ENCODE measurements at places on chromosomes 6 and 20.

DNA sequence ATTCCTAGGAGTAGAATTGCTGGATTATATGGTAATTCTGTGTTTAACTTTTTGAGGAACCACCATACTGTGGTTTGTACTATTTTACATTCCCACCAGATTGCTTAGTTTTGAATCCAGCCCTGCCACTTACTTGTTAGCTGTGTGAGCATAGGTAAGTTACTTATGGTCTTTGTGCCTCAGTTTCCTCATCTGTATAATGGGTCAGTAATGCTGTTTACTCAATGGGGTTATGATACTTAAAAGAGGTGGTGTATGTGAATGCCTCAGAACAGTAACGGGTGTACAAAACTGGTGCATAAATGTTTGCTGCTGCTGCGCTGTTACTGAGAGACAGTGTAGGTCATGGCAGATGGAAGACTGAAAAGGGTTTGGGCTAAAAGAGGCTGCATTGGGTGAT lies 239.3 kb downstream of the NRN1 start:
- DNase-seq = no peak

- no peak for DNase-seq
These were observed 14.0 kb upstream of the CST9L start for GRCh38 chr20:23582293-23582692.

DNA sequence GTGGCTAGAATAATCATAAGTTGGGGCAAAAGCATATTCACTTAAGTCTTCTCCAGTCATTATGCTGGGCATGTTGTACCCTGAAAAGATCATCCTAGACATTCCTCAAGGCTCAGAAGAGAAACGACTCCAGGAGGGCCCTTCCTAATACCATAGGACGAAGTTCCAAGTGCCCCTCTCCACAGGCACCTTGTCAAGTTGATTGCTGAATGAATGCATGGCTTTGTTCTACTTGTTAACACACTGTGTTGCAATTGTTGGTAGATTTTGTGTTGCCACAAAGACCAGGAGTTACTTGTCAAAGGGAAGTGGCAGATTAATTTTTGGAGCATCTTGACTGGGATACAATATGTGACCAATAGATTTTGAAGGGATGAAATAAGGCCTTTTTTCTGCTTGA lies 194.3 kb upstream of the SMLR1 start:
- DNase-seq = no peak

DNA sequence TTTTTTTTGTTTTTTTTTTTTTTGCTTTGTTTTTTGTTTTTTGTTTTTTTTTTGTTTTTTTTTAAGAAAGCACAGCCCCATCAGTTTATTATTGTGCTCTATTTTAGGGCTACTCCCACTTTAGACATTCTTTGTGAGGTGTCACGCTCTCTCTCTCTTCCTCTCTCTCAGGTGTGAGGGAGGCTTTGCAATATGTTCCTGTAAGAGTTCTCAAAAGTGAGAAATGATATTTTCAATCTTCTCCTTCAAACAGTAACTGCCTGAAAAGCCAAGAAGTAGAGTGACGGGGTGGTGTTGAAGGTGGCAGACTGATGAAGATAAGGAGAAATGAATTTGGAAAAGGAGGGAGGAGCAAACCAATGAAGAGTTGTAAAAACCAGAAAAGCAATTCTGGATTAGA lies 28.3 kb upstream of the HDAC2 start:
- DNase-seq = no peak

GRCh38 chr6:146587459-146587858 lies 11.3 kb upstream of the ADGB start:
- no peak for DNase-seq

- DNase-seq = no peak
These were observed 497.5 kb downstream of the MAFB start for GRCh38 chr20:40191573-40191972.

GRCh38 chr6:31246051-31246521 lies 25.8 kb downstream of the HLA-C start:
- DNase-seq = peak; percentile 53

DNA sequence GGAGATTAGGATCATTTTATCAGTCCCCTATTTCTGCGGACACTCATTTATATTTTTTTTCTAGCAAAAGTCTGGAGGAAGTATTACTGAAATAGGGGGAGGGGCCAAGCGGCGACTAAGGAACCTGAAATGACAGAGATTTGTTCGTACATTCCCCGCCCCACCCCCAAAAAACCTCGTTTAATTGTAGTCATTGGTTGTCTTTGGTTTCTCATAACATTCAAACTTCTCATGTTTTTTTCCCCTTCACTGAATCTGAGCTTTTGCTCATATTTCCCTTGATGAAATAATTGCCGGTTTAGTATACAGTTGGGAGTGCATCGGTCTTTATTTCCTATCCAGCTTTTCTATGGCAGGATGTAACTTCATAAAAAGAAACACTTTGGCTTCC lies 768 bp upstream of the FYN start:
- peak; percentile 52 for DNase-seq

GRCh38 chr20:34817801-34818200 lies 7.7 kb downstream of the NCOA6 start:
- no peak for DNase-seq

GRCh38 chr20:8019246-8019997 lies at the start of gene TMX4:
Gene TMX4 (minus strand): TSS chr20:8019761. CDS start chr20:8019613, 148 bp downstream.
- DNase-seq = peak; percentile 96

DNA sequence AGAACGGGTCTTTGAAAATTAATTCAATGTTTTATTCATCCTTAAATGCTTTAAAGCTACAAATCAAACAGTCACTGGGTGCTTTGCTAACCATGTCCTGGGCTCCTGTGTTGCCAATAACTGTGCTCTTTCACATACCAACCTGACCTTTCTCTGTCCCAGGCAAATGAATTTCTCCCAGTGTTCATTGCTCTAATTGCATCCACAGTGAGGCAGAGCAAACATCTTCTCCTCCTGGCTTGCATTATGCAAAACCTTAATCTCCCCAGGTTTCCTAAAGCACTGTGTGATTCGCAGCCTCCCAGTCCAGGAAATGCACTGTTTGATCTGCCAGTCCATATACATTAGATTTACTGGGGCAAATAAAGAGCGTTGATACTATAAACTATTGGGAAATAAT lies 219.0 kb downstream of the PREX1 start:
- no peak for DNase-seq

GRCh38 chr6:63372951-63373533 lies 53.3 kb upstream of the LGSN start:
- no peak for DNase-seq

DNA sequence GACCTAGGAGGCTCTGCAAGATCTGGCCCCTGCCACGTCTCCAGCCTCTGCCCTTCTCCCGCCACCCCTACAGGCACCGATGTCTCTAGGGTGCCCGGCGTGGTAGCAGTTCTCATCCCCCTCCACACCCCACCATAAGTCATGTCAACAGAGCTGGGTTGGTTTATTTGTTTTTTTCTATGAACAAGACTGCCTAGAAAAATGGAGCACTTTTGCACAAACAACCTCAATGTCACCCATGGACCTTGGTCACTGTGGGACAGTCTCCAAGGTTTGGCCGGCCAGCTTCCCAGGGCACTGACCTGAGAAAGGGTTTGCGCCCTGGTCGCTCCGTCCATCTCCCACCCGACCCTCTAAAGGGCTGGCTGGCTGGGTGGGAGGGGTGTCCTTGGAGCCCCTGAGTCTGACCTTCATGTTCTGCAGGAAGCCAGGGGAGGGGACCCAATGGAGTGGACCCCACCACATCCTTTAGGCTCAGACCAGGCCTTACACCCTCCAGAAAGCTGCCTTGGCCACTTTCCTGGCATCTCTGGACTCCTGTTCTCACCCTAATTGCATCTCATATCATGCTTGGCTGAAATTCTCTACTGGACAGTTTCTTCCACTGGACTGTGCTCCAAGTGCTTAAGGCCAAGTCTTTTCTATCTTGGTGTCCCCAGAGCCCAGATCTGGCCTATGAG lies 104.8 kb upstream of the PTPN1 start:
- no peak for DNase-seq

DNA sequence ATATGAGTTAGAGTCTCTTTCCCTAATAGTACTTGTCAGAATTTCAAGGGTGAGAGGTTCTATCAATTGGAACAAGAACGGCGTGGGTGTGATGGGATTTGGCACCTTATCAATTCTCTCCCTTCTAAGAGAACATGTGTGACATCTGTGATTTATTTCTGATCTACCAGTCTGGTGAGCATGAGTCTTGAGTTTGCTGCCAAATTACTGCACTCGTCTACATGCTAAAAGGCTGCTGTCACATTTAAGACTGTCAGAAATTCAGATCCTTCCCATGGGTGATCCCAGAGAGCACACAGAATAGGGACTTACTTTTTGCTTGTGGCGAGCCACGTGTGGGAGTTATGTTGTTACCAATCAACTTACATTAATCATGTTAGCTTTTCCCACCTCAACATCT lies 370.2 kb upstream of the SASH1 start:
- DNase-seq = no peak

DNA sequence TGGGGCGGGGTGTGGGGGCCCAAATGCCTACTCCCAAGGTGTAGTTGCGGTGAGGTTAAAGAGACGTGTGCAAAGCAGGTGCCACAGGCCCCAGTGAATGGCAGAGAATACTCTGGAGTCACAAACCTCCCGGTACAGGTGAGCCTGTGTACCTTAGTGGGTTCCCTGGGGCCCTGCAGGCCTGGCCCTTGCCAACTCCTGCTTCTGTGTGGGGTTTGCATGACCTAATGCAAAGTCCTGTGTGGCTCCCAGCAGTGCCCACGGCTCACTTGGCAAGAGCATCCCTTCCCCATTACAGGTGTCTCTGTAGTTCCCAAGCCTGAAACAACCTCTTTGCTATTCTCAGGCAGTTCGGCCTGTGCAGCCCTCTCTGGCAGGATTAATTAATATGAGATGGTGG lies 17.5 kb downstream of the SPDEF start:
- DNase-seq = no peak

GRCh38 chr6:109999740-110000139 lies 21.6 kb downstream of the GPR6 start:
- DNase-seq = no peak

DNA sequence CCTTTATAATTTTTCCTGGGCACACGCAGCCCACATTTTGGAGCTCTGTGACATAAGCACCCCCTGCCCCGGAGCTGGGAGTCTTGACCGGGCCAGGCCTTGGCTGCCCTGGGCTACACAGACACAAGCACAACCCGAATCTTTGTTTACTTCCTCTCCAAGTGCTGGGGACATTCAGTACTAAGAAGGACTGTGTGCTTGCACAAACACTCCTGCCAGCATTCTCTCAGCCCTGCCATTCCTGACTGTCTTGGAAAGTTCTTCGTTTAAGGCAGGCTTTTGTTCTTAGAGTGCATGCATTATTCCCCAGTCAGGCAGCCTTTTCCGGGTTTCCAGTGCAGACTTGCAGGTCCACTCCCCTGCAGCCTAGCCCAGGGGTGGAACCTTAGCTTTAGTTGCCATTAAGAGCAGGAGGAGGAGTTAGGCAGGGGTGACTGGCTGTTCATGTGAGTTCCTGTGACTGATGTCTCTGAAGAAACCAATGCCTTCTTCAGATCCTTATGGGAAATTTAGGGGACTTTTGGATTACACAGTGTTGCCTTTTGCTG lies 28.6 kb downstream of the FOXO3 start:
- DNase-seq = peak; percentile 77

DNA sequence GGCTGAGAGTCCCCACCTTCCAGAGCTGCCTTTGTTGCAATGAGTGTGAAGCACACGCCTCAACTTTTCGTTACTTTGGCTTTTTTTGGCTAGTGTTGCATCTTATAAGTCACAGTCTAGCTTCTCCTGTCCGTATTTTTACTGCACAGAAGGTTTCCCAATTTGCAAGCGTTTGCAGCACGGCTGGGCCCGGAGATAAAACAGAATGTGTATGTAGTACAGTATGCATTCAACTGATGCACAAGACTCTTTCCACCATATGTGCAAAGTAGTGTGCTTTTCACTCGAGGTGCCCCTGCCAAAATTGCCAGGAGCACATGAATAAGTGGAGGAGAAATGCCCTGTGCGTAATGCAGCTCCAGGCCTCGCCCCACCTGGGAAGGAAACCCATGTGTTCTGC lies 79.6 kb downstream of the SOBP start:
- DNase-seq = no peak

DNA sequence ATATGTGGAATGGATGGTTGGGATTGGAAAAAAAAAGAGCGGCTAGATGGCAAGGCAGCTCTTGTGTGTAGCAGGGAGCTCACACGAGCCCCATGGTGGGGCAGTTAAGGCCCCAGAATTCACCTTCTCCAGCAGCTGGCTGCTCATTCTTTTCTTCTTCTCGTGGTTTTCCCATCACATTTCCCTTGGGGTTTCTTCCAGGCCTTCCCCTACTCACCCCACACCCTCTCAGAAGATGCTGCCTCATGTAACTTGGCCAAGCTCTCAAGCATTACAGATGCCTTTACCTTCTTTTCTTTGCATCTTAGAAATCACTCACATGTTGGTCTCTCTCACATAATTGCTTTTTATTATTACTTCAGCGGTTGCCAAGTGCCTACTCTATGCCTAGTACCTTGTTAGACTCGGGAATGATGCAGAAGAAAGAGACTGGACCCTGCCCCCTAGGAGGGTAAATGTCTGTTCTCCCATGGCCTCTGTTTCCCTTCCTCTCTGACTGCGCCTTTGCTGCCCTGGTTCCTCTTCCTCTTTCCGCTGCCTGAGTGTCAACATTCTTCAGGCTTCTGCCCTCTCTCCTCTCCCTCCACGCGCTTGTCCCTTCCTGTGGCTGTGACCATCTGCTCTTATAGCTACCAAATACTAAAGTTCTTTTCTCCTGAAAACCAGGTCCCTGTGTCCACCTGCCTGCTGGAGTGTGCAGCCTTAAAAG lies 28.6 kb downstream of the PPARD start:
- DNase-seq = no peak

GRCh38 chr20:45617591-45617990 lies 11.9 kb upstream of the WFDC10A start:
- DNase-seq = no peak

- no peak for DNase-seq
These were observed 133.3 kb upstream of the ARMC2 start for GRCh38 chr6:108714766-108715414.

DNA sequence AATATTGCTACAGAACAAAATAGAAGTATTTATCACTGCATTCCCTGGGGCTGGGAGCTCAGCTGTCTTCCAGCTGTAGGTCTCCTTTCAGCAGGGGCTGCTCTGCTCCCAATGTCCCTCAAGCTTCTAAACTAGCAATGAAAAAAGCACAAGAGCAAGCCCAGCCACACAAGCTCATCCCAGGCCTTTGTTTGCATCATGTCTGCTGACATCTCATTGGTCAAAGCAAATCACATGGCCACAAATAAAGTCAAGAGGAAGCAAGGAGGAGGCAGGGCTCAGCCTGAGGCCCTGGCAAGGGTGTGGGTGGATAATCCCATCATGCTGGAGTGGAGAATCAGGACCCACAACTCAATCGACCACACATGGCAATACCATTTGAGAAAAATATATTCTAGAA lies 2.2 kb upstream of the BFSP1 start:
- DNase-seq = peak; percentile 37
